IMR-90 (cell line): ENCODE measurements at places on chromosomes 1 and 21. TPM values are rescaled to one million over a fixed set of nuclear protein-coding genes. Genes with fewer than 3 reads are reported as not detected.

The LIPI gene
- not detected in 2 replicates for polyA plus RNA-seq

The FAM151A gene
- not detected in 2 replicates for polyA plus RNA-seq

The NCAM2 gene
- 1.7 and 2.7 TPM in 2 replicates for polyA plus RNA-seq

The PPOX gene
- polyA plus RNA-seq, result 14.3 and 14.8 TPM in 2 replicates

The OR10Z1 gene
- not detected in 2 replicates for polyA plus RNA-seq

The LDLRAD1 gene
- not detected in 2 replicates for polyA plus RNA-seq

The PLA2G2D gene
- not detected in 2 replicates for polyA plus RNA-seq

GRCh38 chr21:27418346-27418745 is 451.5 kb upstream of the ADAMTS5 start:
- H3K4me3 ChIP-seq, result no peak overlapping the region
- no peak overlapping the region for H3K27ac ChIP-seq
- no peaks in the 10 kb centered on the region for H3K27me3 ChIP-seq
- no peak for DNase-seq

DNA sequence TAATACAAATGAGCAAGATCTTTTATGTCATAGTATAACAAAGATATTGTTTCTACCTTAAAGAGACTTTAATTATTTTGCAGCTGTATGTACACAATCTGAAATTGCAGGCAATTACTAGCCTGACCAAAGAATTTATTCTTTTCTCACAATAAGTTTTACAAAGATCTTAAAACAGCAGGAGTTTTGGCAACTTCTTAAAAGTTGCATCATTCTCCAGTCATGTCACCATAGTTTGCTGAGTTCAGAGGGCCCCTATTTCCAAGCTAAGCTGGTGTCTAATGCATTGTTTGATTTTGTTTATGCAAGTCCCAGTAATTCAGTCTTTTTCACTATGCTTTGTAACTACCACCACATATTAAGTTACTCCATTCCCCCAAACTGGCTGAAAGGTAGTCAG is 114.8 kb downstream of the DNAH14 start:
- H3K27me3 ChIP-seq, result no peaks in the 10 kb centered on the region
- H3K4me1 ChIP-seq, result no peaks in the 10 kb centered on the region
- DNase-seq, result no peak
- H3K36me3 ChIP-seq, result no peaks in the 10 kb centered on the region

DNA sequence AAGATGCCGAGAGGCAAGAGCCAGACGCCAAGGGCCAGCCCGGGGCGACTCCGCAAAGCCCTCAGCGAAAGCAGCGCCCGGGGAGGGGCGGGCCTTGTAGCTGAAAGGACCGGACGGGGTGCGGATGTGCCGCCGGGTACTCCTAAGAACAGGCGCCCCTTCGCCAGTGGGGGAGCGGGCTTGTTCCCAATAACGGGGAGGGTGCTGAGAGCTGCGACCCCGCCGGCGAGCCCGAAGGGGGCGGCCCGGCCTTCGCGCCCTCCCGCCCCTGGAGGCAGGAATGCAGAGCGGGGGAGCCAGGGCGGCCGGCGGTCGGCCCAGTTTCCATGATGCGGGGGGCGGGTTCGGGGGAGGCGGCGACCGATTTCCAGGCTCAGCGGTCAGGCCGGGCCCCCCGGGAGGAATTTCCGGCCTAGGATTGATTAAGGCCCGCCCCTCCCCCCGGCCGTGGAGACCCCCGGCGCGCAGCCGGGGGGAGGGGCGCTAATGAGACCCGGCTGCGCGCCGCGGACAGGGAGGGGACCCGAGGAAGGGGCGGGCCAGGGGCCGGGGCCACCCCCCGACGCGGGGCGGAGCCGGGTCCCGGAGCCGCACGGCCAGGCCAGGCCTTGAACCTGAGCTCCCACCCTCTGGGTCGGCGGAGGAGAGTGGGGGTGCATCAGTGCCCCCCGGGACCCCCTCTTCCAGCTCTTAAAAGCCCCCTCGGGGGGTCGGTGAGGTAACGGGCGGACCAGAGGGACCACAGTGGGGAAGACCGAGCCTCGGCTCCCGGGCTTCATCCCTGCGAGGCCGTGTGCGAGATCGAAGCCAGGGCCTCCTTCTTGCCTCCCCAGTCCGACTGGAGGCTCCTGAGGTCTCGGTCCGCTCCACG is 898 bp upstream of the TMEM200B start:
- peak; percentile 60 for DNase-seq
- H3K27ac ChIP-seq, result peak overlapping the region; percentile 81
- H3K27me3 ChIP-seq, result no peaks in the 10 kb centered on the region
- H3K4me1 ChIP-seq, result peaks cover 17% of the 10 kb centered on the region
- no peaks in the 10 kb centered on the region for H3K36me3 ChIP-seq
- peak overlapping the region; percentile 54 for H3K4me3 ChIP-seq

- no peak overlapping the region for H3K27ac ChIP-seq
- H3K36me3 ChIP-seq, result no peaks in the 10 kb centered on the region
- peaks cover 42% of the 10 kb centered on the region for H3K27me3 ChIP-seq
- H3K4me3 ChIP-seq, result no peak overlapping the region
- DNase-seq, result no peak
These were observed 33.0 kb downstream of the TNNT2 start for GRCh38 chr1:201344206-201345080.

DNA sequence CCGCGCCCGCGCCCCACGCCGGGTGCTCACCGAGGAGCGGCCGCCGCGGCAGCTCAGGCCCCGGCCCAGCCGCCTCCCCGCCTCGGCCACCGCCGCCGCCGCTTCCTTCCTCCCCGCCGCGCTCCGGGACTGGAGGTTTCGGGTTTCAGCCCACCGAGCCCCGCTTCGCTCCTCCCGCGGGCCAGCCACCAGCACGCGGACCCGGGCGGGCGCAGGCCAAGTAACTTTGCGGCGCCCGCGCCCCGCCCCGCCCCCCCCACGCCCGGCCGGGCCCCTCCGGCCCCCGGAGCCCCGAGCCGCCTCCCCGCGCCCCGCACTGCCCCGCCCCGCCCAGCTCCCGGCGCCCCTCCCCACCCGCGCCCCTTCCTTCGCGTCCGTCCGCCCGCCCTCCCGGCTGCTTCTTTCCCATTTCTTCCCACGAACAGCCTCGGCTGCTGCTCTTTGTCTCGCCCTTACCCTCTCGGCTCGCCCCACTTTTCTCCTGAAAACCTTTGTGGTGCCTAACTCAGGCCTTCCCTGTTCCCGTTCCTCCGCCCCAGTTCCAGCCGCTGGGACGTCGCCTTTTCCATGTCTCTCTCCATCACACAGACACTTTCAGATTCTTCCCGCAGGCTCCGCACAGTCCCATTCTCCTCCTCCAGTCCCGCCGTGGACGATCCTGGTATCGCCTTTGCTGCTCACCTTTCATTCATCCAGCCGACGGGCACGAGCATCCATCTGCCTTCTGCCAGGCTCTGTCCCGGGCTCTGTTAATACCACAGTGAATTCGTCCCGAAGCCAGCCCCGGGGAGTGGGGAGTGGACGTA is at the start of gene GPR161:
Gene GPR161 (minus strand): TSS at position 222 of the 806 bp plus-strand sequence. CDS start 32,080 bp downstream, outside the sequence.
- H3K27me3 ChIP-seq, result 0 out of 2 replicates have a peak, but pooled peaks cover 2% of the 10 kb centered on the region
- H3K4me3 ChIP-seq, result peak within 1 kb of the TSS; percentile 70
- peak; percentile 36 for DNase-seq
- peaks cover 3% of the 10 kb centered on the region; the same call in 1 of the 2 replicates for H3K4me1 ChIP-seq

- H3K4me1 ChIP-seq, result no peaks in the 10 kb centered on the region
- no peaks in the 10 kb centered on the region for H3K36me3 ChIP-seq
- no peak overlapping the region for H3K4me3 ChIP-seq
- DNase-seq, result no peak
These were observed 5.7 kb upstream of the AKT3 start for GRCh38 chr1:243855616-243856318.

GRCh38 chr1:92430030-92430429 is 56.7 kb downstream of the GFI1 start:
- no peak overlapping the region for H3K4me3 ChIP-seq
- no peaks in the 10 kb centered on the region for H3K4me1 ChIP-seq
- no peaks in the 10 kb centered on the region; the same call in 1 of the 2 replicates for H3K27me3 ChIP-seq
- H3K36me3 ChIP-seq, result no peaks in the 10 kb centered on the region
- H3K27ac ChIP-seq, result no peak overlapping the region

- no peak overlapping the region for H3K4me3 ChIP-seq
- H3K36me3 ChIP-seq, result no peaks in the 10 kb centered on the region
- H3K4me1 ChIP-seq, result no peaks in the 10 kb centered on the region
- no peaks in the 10 kb centered on the region for H3K27me3 ChIP-seq
- H3K27ac ChIP-seq, result no peak overlapping the region
These were observed 145.4 kb upstream of the C1orf174 start for GRCh38 chr1:4045397-4046010.

DNA sequence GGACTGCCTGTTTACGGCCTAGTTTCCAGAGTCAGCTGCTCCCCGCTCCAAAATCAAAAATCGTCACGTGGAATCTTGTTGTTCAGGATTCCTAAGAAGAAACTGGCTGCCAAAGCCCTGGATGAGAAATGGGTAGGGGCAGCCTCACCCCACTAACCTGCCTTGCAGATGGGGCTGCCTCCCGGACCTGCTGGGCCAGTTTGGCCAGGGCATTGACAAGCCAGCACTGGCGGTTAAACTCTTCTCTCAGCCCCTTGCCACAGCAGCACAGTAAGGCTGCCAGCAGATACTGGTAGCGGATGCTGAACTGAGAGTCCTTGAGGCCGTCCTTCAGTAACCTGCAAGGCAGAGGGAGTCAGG is 31.6 kb upstream of the PPP1R15B start:
- no peak overlapping the region for H3K4me3 ChIP-seq
- DNase-seq, result no peak
- no peak overlapping the region for H3K27ac ChIP-seq
- H3K4me1 ChIP-seq, result peaks cover 3% of the 10 kb centered on the region

- no peak overlapping the region for H3K4me3 ChIP-seq
- no peak for DNase-seq
- no peak overlapping the region for H3K27ac ChIP-seq
These were observed 9.7 kb upstream of the GPR61 start for GRCh38 chr1:109529881-109530456.
